ENCODE measurements at places on chromosomes 1 and 21. TPM values are rescaled to one million over a fixed set of nuclear protein-coding genes. Genes with fewer than 3 reads are reported as not detected.

The GCSAML gene
- total RNA-seq, result 0.06 TPM

DNA sequence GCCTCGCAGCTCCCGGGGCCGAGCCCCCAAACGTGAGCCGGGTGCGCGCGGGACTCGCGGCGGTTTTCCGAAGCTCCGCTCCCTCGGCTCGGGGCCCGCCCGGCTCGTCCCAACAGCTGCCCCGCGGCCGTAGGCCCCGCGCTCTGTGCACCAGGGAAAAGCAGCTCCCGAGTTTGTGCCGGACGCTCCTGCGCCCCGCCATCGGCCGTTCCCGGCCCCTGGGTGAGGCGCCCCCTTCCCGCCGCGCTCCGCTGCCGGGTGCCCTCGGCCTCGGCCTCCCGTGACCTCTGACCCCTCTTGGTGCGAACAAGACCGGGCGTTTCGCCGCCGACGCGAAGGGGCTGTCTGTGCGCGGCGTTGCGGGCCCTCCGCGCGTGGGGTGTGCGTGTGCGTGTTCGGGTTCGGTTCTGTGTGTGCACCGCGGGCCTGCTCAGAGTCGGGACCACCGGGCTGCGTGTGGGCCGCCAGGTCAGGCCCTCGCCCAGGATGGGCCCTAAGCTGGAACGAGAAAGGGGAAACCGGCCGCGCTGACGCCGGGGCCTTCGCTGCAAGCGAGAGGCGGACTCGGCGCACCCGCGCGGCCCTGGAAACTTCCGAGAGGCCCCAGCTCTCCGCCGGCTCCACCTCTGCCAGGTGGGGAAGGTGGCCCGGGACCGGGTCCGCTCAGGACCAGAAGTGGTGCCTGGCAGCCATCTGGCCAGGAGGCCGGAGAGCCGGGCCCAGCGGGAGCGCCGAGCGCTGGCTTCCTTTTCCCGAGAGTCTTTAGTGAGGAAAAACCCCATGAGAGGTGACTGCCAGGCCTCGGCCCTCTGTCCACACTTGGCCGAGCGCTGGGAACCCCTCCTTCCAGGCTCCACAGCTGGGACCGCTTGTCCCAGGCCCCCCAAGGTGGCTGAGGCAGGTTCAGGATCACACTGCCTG is 1.9 kb downstream of the PRDM16 start:
- DNase-seq, result peak; percentile 77

DNA sequence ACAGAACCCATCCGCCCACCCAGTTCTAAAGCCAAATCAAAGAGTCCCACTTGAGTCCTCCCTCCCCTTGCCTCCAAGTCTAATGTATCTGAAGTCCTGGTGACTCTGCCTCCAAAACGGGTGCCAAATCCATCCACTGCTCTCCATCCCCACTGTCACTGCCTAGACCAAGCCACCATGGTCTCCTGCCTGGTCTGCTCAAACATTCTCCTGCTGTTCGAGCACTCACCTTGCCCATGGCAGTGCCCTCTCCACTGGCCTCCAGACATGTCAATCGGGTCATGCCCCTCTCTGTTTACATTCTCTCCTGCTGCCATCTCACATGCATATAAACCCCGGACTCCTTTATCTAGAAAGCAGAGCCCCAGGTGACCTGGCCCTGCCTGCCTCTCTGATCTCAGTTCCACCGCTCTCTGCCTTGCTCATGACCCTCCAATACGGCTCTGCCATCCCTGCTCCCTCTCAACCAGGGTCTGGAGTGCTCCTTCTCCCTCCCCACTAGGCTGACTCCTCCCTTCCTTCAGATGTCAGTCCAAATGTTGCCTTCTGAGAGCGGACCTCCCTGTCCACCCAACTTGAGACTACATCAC is 32.1 kb upstream of the MX1 start:
- DNase-seq, result peak; percentile 61

DNA sequence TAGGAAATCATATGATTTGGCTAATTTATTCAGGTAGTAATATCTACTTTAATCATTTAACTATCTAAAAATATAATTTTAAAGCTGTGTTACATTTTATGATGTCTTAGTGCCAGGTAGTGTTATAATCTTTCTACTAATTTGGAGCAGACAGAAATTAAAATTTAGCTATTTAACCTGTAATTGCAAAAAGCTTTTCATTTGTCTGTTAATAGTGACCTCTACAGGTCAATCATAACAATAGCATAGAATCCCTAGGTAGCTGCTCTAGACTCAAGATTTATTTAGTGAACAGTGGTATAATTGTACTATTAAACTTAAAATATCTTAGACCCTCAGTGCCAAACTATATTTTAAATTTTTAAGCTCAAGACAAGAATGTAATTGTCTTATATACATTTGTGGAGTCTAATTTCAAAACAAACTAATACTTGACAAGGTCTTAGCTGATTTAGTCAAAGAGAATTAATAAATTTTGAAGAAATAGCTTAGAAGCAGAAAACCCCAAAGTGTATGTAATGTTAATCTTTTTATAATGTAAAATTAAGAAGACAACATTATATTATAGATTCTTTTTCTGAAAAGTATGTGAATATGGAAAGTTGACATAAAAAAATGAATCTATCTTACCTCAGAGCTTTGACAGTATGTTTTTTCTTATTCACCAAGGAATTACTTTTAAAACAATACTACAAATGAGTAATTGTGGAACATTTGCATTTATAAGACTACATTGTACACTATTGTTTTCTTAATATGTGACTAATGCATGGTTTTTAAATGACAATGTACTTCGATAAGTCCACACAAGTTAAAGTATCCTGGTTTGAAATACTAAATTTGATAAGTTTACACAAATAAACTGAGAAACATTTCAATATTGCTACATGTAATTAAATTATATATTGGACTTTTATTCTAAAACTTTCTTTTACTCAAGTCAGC is 64.1 kb upstream of the RNPC3 start:
- DNase-seq, result no peak

DNA sequence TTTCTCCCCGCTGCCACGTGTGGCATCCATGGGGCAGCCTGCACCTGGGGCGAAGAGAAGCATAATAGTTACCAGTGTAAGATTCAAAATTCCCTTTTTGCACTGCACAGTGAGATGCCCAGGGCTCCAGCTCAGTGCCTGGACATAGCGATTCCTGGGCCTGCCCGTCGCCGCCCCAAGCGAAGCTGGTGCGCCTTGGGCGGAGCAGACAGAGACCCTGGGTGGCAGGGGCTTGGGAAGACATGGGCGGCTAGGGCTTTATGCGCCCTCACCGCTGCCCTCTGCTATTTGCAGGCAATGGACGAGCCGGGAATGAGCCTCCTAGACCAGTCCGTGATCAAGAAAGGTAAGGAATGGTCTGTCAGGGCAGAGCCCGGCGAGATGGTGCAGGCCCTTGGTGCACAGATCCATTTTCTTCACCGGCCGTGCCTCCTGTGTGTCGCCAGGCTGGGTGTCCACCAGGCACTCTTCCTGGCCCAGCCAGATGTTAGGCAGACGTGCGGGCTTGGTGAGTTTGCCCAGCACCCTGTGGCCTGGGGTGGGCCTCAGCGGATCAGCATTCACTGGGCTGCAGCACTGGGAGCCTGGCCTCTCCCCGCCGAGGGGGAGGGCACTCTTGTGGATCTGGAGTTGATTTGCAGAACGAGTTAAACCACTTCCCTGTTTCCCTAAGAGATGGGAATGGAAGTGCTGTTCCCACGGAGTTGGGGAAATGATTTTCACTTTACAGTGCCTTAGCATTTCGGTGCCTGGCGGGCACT is 1.7 kb downstream of the TFAP2E start:
- DNase-seq, result no peak

Data from aorta (tissue), 5 donors.